ENCODE measurements at places on chromosomes 6 and 20. TPM values are rescaled to one million over a fixed set of nuclear protein-coding genes. Genes with fewer than 3 reads are reported as not detected.

DNA sequence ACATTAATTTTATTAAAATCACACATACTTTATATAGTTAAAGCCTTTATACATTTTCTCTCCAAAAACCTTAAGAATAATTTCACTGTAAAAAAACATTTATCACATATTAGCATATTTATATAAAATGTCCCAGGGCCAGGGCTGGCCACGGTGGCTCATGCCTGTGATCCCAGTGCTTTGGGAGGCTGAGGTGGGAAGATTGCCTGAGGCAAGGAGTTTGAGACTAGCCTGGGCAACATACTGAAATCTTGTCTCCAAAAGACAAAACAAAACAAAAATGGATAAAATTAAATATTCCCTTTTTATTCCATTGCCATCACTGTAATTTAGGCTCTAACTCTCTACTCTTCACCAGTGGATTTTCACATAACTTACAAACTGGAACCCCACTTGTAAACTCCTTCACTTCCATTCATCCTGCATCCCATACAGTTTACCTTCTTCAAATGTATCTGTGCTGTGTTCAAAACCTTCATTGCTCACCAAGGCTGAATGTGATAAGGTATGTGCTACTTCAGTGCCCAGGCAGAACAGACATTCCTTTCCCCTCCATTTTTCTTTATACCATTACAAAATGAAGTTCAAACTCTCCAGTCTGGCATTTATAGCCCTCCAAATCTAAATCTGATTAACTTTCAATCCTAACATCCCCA, 42.9 kb upstream of the PIM1 start:
- H3K4me1 ChIP-seq: peaks cover 8% of the 10 kb centered on the region
- no peak overlapping the region for H3K27ac ChIP-seq
- no peaks in the 10 kb centered on the region for H3K36me3 ChIP-seq
- DNase-seq: no peak
- no peaks in the 10 kb centered on the region for H3K27me3 ChIP-seq

DNA sequence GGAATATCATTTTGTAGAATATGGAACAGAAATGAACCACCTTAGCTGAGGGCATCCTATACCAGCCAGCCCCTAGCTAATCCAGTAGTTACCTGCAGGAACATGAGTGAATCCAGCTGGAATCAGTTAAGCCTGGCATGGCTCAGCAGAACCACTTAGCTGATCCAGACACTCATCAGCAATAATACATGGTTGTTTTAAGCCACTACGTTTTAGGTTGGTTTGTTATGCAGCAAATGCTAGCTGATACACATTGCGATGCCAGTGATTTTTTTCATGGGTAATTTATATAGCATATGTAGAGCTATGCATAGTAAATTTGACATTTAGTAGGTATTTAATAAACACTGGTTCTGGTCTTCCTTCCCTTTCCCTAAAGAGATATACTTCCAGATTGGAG, 201.9 kb upstream of the JAG1 start:
- H3K27me3 ChIP-seq: no peaks in the 10 kb centered on the region
- no peaks in the 10 kb centered on the region for H3K36me3 ChIP-seq
- no peak overlapping the region for H3K4me3 ChIP-seq
- DNase-seq: no peak
- no peaks in the 10 kb centered on the region for H3K4me1 ChIP-seq
- no peak overlapping the region for H3K27ac ChIP-seq

DNA sequence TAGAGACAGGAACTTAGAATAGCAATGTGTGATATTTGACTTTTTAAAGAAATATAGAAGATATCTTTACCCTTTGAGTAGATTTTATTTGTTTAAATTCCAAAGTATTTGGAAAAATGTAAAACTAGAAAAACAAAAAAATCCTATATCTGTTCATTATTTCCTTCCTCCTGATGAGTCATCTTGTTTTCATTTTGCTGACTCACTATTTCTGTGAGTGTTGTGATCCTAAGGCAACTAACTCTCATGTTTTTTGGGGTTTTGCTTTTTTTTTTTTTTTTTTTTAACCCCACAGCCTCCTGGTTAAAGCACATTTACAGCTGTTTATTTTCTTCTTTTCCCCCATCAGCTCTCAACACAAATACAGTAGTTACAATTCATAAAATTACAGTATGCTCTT, 37.8 kb upstream of the THEMIS start:
- H3K4me3 ChIP-seq: no peak overlapping the region
- H3K27me3 ChIP-seq: no peaks in the 10 kb centered on the region
- no peaks in the 10 kb centered on the region for H3K36me3 ChIP-seq
- H3K4me1 ChIP-seq: no peaks in the 10 kb centered on the region

DNA sequence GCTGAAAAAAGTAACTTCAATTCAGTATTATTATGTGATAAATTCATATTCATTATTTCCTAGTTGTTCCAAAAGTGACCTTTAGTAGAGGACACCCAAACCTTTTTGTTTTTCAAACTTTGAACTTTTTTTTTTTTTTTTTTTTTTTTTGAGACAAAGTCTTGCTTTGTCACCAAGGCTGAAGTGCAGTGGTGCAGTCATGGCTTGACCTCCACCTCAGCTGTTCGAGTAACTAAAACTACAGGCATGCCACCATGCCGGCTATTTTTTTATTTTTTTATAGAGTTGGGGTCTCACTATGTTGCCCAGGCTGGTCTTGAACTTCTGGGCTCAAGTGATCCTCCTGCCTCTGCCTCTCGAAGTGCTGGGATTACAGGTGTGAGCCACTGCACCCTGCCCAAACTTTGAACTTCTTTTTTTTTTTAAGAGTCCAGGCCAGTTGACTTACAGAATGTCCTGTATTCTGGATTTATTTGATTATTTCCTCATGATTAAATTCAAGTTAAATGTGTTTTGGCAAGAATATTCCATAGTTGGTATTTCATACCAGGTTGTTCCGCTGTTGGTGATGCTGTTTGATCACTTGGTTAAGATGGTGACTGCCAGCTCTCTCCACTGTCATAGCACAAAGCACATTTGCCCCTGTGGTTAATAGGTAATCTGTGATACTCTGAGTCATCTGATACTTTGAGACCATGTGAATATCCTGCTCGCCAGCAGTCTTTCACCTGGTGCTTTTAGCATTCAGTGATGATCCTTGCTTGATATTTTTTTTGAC, 48.0 kb downstream of the VAPB start:
- no peak overlapping the region for H3K27ac ChIP-seq
- no peak for DNase-seq
- peaks cover 5% of the 10 kb centered on the region for H3K36me3 ChIP-seq

GRCh38 chr6:76703285-76703684, 630.8 kb upstream of the IMPG1 start:
- no peak for DNase-seq
- H3K27me3 ChIP-seq: no peaks in the 10 kb centered on the region
- no peak overlapping the region for H3K27ac ChIP-seq
- H3K36me3 ChIP-seq: no peaks in the 10 kb centered on the region
- H3K4me3 ChIP-seq: no peak overlapping the region
- H3K4me1 ChIP-seq: no peaks in the 10 kb centered on the region

- H3K4me3 ChIP-seq: no peak overlapping the region
- DNase-seq: no peak
- H3K27ac ChIP-seq: no peak overlapping the region
- no peaks in the 10 kb centered on the region for H3K4me1 ChIP-seq
- H3K27me3 ChIP-seq: no peaks in the 10 kb centered on the region
- no peaks in the 10 kb centered on the region for H3K36me3 ChIP-seq
Observed at GRCh38 chr6:168999392-168999791, 254.3 kb downstream of the THBS2 start.

DNA sequence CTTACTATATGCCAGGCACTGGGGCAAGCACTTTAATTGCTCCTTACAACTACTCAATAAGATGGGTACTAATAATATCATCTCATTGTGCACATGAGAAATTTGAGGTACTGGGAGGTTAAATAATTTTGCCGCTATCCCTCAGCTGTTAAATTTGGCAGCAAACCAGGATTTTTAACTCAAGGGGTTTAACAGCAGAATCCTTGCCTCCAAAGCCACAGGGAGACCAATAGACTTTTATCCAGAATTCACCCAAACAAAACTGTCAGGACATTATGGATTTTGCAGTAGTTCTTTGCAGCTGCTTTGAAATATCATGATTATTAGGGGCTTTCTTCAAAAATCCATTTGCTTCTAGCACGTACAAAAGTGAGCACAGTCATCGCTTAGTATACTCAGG, 136.2 kb downstream of the RPS12 start:
- H3K27ac ChIP-seq: no peak overlapping the region
- H3K36me3 ChIP-seq: no peaks in the 10 kb centered on the region
- no peaks in the 10 kb centered on the region for H3K27me3 ChIP-seq

DNA sequence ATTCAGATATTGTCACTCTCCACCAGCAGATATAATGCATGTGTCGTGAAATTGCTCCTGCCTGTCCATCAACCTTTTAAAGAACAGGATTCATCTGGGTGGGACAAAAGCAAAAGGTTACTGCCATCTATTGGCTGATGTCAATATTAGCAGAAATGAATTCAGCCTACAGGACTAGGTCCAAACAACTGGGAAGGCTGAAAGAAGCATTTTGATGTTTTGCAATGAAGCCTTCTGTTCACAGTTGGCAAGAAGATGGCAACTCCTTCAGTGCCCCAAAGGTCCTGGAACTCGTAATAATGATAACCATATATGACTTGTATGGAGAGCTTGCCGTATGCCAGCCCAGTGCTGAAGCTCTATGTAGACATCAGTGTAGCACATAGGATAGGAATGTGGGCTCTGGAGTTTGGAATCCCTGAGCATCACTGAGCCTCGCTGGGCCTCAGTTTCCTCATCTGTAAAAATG, 7.5 kb downstream of the BCAS1 start:
- no peaks in the 10 kb centered on the region for H3K4me1 ChIP-seq
- no peaks in the 10 kb centered on the region for H3K27me3 ChIP-seq
- no peaks in the 10 kb centered on the region for H3K36me3 ChIP-seq
- no peak overlapping the region for H3K4me3 ChIP-seq
- peak; percentile 45 for DNase-seq

- peaks cover 4% of the 10 kb centered on the region for H3K4me1 ChIP-seq
- H3K27ac ChIP-seq: no peak overlapping the region
- peak; percentile 95 for DNase-seq
- H3K27me3 ChIP-seq: peaks cover 6% of the 10 kb centered on the region
- no peaks in the 10 kb centered on the region for H3K36me3 ChIP-seq
Observed at GRCh38 chr6:149235130-149235561, 82.4 kb upstream of the TAB2 start.

- DNase-seq: no peak
- H3K4me1 ChIP-seq: peaks cover 3% of the 10 kb centered on the region
- H3K27ac ChIP-seq: no peak overlapping the region
- H3K4me3 ChIP-seq: no peak overlapping the region
- H3K27me3 ChIP-seq: no peaks in the 10 kb centered on the region
- no peaks in the 10 kb centered on the region for H3K36me3 ChIP-seq
Observed at GRCh38 chr6:119308991-119309657, 40.4 kb downstream of the MAN1A1 start.

DNA sequence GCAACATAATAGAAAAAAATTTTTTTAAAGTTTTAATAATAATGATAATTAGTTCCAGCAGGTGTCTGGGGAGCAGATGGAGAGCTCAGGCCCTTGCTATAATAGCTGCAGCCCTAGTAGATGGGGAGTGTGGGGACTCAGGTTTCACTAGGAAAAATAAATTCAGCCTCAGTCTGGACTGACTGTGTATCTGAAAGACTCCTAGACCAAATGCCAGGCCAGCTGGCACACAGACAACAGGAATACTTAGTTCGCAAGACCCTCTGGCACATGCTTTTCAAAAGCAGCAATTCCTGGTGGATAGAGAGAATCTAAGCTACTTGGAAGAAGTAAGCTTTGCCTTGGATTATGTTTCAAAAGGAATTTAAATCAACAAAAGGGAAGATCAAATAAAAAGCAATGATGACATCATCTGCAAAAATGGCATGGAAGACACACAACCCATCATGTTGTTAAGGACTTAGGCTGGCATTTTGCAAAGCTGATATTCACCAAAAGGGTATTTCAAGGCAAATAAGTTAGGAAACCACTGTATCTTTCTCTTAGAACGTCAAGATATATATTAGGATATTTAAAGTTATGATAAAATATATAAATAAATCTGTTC, 107.8 kb downstream of the RNGTT start:
- H3K27ac ChIP-seq: no peak overlapping the region
- H3K4me1 ChIP-seq: no peaks in the 10 kb centered on the region
- H3K27me3 ChIP-seq: no peaks in the 10 kb centered on the region

DNA sequence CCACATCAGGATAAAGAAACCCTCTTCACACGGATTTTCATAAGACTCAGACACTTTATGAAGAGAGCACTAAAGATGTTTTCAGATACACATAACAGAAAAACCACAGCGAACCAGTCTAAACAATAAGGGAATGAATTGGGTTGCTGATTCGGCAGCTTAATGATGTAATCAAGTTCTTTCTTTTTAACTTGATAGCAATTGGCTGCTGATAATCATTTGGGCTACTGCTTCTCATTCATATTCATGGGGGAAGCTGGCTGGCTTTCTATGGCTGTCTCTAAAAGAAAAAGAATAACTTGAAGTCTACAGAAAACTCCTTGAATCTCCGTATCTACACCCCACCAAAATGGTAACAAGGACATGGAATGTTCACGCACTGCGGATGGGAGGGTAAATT, 20.0 kb upstream of the TMEM181 start:
- H3K27ac ChIP-seq: no peak overlapping the region
- peaks cover 21% of the 10 kb centered on the region for H3K27me3 ChIP-seq
- peak; percentile 25 for DNase-seq
- H3K4me3 ChIP-seq: no peak overlapping the region
- H3K4me1 ChIP-seq: no peaks in the 10 kb centered on the region

GRCh38 chr6:11350294-11350693, 117.8 kb upstream of the NEDD9 start:
- no peaks in the 10 kb centered on the region for H3K36me3 ChIP-seq
- H3K27me3 ChIP-seq: no peaks in the 10 kb centered on the region
- no peaks in the 10 kb centered on the region for H3K4me1 ChIP-seq
- H3K4me3 ChIP-seq: no peak overlapping the region

GRCh38 chr6:105784179-105784578, 302.0 kb upstream of the PRDM1 start:
- no peaks in the 10 kb centered on the region for H3K36me3 ChIP-seq
- no peaks in the 10 kb centered on the region for H3K27me3 ChIP-seq
- H3K27ac ChIP-seq: no peak overlapping the region
- H3K4me1 ChIP-seq: no peaks in the 10 kb centered on the region

DNA sequence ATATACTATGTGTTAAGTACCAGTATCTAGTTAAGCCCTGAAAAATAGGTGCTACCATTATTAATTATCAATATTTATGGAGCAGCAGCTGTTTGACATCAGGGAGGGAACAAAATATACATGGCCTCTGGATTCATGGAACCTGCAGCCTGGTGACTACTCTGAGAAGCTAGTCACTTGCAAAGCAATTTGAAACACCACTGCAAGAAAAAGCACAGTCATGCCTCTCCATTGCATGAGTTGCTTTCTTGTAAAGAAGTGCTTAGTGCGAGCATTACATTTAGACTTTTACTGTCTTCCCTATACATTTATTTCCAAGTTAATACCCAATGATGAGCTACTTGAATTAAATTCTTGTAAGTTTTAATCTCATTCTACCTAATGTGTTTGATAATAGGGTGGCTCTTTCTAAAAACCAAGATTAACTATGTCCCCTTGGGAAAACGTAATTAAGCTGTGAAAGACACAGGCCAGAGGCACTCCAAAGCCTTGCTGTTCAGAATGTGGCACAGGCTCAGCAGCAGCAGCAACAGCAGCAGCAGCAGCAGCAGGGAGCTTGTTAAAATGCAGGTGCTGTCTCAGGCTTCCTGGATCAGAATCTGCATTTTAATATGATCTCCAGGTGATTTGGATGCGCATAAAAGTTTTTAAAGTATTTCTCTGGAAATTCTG, 83.6 kb downstream of the PFDN4 start:
- no peaks in the 10 kb centered on the region for H3K4me1 ChIP-seq
- no peak for DNase-seq
- no peak overlapping the region for H3K4me3 ChIP-seq
- H3K27me3 ChIP-seq: no peaks in the 10 kb centered on the region
- H3K36me3 ChIP-seq: no peaks in the 10 kb centered on the region

The ISM1 gene
- 0.15 TPM for polyA plus RNA-seq

The BPIFB2 gene
- polyA plus RNA-seq: not detected

The TRIM10 gene
- not detected for polyA plus RNA-seq

The OGFRL1 gene
- 15.3 TPM for polyA plus RNA-seq

The TINAG gene
- polyA plus RNA-seq: not detected

Data from fibroblast of lung (primary cell).